A673 (cell line): ENCODE measurements at places on chromosomes 16 and 17. TPM values are rescaled to one million over a fixed set of nuclear protein-coding genes. Genes with fewer than 3 reads are reported as not detected.

Gene CDC42EP4
- 37.5 and 40.2 TPM in 2 replicates for total RNA-seq

DNA sequence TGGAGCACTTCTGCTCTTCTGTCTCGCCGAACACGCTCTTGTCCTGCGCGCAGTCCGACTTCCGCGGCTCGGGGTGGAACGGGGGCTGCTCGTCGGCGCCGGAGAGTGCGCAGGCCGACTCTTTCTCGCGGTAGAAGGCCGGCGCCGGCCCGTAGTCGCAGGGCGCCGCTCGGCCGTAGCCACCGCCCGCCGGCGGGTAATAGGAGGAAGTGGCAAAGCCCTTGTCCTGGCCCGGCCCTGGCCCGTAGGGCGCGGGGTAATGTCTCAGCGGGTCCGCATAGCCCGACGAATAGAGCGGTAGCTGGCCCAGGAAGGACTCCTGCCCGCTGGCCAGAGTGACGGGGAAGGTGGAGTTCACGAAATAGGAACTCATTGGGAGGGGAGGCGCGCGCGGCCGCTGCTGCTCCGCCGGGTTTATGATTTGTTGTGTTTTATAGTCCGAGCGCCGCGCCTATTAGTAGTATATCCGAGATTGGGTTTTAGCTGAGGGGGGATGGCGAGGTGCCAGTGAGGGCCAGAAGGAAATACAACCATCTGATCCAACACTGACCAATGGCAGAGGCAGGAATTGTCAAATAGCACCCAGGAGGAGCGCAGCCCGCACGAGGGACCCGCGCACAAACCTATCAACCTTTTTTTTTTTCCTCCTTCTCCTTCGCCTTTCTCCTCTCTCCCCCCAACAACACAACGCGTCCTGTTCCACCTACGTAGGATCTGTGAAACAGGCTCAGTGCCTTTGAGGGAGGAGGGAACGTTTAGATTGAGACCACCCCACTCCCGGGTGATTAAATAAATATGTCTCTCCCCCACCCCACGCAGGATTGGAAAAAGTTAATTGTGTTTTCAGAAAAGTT is 4.4 kb upstream of the HOXB5 start:
- peaks cover 44% of the 10 kb centered on the region for H3K4me1 ChIP-seq
- peak overlapping the region; percentile 41 for H3K27ac ChIP-seq
- H3K27me3 ChIP-seq = no peaks in the 10 kb centered on the region
- peak; percentile 33 for DNase-seq
- peak overlapping the region; percentile 50 for H3K4me3 ChIP-seq
- peaks cover 9% of the 10 kb centered on the region for H3K36me3 ChIP-seq

DNA sequence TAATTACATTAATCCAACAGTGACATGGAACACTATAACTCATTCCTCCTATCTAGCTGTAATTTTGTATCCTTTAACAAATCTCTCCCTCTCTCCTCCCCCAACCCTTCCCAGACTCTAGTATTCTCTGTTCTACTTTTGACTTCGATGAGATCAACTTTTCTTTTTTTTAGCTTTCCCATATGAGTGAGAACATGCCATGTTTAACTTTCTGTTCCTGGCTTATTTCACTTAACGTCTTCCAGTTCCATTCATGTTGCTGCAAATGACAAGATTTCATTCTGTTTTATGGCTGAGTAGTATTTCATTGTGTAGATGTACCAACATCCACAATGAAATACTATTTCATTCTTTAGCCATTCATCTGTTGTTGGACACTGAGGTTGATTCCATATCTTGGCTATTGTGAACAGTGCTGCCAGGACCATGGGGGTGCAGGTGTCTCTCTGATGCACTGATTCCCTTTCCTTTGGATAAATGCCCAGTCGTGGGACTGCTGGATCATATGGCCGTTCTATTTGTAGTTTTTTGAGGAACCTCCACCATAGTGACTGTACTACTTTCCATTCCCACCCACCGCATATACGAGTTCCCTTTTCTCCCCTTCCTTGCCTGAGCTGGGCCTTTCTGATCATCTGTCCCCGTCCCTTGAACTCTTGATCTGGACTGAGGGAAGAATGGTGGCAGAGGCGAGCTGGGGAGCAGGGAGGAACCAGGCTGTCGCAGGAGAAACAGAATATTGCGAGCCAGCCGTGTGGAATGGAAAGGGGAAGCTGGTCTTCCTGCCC is 7.7 kb upstream of the CEP295NL start:
- no peaks in the 10 kb centered on the region for H3K4me1 ChIP-seq
- no peak for DNase-seq
- no peak overlapping the region for H3K4me3 ChIP-seq

DNA sequence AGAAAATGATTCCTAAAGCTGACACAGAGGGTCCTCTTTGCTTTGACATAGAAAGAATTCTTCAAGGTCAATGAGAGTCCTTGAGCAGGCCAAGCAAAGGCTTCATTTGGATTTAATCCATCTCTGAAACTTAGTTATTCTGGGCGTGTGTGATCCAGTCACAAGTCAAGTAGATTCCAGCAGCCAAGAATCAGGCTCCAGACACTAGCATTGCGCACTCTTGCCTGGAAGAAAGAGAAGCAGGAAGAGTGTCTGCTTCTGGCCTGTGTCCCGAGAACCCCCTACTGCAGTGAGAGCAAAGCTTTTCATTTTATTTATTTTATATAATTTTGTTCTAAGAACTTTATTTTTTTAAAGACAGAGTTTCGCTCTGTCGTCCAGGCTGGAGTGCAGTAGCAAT is 88.2 kb upstream of the CACNG5 start:
- H3K27ac ChIP-seq = no peak overlapping the region
- no peak for DNase-seq
- no peaks in the 10 kb centered on the region for H3K36me3 ChIP-seq
- H3K4me3 ChIP-seq = no peak overlapping the region
- H3K27me3 ChIP-seq = no peaks in the 10 kb centered on the region

- no peak overlapping the region for H3K27ac ChIP-seq
- peaks cover 5% of the 10 kb centered on the region for H3K36me3 ChIP-seq
- DNase-seq = no peak
- no peaks in the 10 kb centered on the region for H3K27me3 ChIP-seq
These were observed 16.0 kb downstream of the KCTD5 start for GRCh38 chr16:2698103-2698870.

GRCh38 chr16:85810097-85810741 is 10.7 kb downstream of the COX4I1 start:
- H3K27ac ChIP-seq = no peak overlapping the region
- no peak for DNase-seq
- H3K36me3 ChIP-seq = peaks cover 20% of the 10 kb centered on the region
- H3K27me3 ChIP-seq = peaks cover 31% of the 10 kb centered on the region

DNA sequence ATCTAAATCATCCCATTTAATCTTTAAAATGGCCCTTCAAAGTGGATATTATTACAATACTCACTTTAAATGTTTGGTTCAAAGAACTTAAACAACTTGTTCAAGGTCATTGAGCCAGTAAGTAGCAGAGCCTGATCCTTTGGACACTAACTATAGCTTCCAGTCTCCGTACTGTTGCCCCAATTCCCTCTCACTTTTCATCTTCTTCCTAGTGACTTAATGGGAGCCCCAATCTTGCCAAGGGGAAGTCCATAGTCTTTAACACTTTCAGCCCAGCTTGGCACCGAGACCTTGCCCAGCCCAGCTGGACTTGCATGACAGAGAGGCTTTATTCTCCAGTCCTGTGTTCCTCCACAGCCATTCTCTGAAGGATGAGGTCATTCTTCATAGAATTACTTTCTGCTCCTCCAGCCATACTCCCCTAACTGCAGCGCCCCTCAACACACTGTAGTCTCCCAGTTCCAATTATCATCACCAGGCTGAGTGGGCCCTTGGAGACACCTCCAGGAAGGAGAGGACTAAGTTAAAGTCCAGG is 49.2 kb upstream of the NLK start:
- peaks cover 10% of the 10 kb centered on the region for H3K4me1 ChIP-seq
- no peaks in the 10 kb centered on the region for H3K36me3 ChIP-seq
- H3K4me3 ChIP-seq = no peak overlapping the region
- no peak overlapping the region for H3K27ac ChIP-seq
- no peak for DNase-seq

DNA sequence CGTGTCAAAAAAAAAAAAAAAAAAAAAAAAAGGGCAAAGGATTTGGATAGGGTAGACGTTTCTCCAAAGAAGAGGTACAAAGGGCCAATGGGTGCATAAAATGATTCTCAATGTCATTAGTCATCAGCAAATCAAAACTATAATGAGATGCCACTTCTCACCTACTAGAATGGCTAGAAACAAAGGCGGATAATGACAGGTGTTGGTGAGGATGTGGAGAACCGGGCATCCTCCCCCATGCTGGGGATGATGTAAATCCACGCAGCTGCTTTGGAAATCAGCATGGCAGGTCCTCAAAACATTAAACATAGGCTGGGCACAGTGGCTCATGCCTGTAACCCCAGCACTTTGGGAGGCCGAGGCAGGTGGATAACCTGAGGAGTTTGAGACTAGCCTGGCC is 9.4 kb downstream of the ITGAX start:
- no peaks in the 10 kb centered on the region for H3K27me3 ChIP-seq
- no peak for DNase-seq
- H3K36me3 ChIP-seq = no peaks in the 10 kb centered on the region
- H3K4me1 ChIP-seq = no peaks in the 10 kb centered on the region
- H3K27ac ChIP-seq = no peak overlapping the region

GRCh38 chr16:57825298-57826044 is 23.2 kb upstream of the KIFC3 start:
- no peak overlapping the region for H3K27ac ChIP-seq
- peaks cover 3% of the 10 kb centered on the region for H3K36me3 ChIP-seq
- no peak overlapping the region for H3K4me3 ChIP-seq

DNA sequence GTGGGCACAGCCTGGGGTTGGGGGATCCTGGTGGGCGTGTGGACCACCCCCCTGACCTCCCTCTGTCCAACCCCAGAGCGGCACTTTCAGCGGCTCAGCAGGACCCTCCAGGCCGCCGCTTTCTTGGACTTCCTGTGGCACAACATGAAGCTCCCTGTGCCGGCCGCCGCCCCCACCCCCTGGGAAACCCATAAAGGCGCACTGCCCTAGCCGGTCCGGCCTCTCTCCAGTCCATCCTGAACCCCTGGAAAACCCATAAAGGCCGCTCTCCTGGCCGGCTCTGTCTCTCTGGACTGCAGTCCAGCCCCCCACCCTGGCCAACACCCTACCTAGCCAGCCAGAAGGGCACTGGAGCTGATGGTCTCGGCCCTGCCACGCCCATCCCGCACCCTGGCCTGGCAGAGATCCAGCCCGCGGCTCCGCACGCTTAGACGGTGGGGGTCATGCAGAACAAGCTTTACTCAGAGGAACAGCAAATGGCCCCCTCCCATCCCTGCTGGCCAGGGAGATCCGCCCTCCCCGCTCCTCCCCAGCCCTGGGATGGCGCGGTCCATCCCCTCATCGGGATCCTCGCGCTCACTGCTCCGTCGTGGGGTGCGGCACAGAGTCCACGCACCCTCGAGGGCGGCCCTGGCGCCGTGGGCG is 2.7 kb downstream of the NOXO1 start:
- H3K36me3 ChIP-seq = peaks cover 28% of the 10 kb centered on the region
- H3K4me1 ChIP-seq = peaks cover 15% of the 10 kb centered on the region
- no peak overlapping the region for H3K4me3 ChIP-seq

- no peaks in the 10 kb centered on the region for H3K27me3 ChIP-seq
- H3K4me3 ChIP-seq = peak overlapping the region; percentile 85
- peak overlapping the region; percentile 77 for H3K27ac ChIP-seq
- H3K36me3 ChIP-seq = no peaks in the 10 kb centered on the region
- peak; percentile 54 for DNase-seq
These were observed 633 bp downstream of the TBC1D16 start for GRCh38 chr17:80034791-80035686.
